ENCODE measurements at places on chromosomes 3 and 15.

DNA sequence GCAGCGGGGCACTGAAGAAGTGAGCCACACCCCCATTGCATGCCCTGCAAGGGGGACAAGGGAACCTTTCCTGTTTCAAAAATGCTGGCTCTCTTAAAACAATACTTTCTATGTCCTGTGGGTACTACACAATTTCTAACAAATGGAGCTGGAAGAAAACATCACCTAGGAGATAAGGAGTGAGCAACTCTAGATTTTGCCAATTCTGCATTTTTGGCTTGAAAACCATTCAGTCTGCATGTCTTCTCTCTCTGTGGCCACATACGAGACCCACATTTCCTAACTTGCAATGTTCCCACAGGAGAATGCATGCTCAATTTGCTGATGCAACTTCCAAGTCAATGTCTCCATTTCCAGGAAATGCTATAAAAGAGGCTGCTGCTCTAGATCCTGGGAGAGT lies 662.0 kb downstream of the SQOR start:
- DNase-seq = no peak

DNA sequence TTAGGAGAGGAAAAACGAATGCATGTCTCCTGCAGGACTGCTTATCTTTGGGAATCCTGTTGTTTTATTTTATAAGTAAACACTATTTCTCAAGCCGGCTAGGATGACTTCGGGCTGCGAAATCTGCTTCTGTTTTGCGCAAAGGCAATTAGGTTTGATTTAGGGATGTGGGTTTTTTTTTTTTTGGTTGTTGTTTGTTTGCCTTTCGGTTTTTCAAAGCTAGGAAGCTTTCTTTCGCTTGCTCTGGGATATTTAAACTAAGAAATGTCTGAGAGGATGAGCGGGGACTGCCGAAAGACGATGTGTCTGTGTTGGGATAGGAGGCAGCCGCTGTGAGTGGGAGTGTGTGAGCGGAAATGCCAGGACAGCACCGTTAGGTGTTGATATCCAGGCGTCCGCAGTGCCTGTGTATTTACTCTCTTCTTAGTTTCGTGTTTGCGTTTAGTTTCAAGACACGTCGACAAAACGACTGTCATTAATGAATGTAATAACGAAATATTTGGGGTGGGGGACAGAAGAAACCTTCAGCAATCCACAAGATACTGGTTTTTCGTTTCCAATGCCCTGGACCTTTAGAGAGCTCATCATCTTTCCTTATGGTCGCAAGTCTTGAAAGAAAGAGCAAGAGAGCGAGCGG lies 604 bp downstream of the ISL2 start:
- no peak for DNase-seq

DNA sequence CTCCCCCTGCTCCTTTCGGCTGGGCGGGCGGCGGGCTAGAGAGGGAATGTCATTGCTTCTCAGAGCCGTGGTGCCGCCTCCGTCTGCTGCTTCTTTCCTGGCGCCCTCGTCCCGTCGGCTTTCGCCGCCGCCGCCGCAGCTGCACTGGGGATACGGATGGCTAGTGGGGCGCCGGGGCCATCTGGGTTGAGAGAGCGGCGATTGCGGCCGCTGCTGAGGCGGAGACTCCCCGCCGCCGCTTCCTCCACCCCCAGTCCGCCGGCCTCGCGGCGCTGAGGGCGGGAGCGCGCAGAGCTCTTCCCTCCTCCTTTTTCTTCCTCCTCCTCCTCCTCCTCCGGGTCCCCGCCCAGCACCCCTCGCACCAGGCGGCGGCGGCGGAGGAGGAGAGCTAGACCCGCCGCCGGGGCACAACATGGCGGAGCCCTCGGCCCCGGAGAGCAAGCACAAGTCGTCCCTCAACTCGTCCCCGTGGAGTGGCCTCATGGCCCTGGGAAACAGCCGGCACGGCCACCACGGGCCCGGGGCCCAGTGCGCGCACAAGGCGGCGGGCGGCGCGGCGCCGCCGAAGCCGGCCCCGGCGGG lies at the start of gene STT3B:
Gene STT3B, plus strand, starts transcription at position 339 of the 582 bp plus-strand sequence. Its CDS starts 74 bp downstream, at position 413.
- peak; percentile 92 for DNase-seq

DNA sequence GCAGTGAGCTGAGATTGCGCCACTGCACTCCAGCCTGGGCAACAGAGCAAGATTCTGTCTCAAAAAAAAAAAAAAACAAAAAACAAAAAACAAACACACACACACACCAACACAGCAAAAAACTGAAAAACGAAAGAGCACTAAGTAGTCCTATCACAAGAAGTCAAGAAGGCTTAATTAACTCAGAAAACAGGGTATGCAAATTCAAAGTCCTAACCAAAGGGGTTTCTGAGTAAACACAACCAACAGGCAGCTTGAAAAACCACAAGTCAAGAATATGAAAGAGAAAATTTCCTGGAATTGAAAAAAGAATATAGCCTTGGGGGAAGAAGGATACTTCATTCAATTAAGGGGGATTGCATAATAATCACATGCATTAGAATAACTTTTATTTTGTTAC lies 37.7 kb upstream of the PARP14 start:
- DNase-seq = no peak

DNA sequence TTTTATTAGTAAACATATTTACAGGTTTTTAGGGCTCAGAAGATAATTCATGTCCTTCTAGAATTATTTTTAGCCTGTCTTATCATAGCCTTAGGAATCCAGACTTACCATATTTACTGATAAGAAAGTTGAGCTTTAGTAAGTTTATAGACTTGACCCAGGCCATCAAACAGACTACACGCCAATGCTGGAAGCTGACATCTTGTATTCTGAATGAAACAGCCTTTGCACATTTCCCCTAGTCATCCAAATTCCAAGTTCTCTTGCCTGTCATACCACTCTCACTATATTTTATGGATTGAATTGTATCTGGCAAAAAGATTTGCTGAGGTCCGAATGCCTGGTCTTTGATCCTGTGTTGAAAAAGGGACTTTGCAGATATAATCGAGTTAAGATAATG lies 58.6 kb downstream of the DRD3 start:
- DNase-seq = no peak

DNA sequence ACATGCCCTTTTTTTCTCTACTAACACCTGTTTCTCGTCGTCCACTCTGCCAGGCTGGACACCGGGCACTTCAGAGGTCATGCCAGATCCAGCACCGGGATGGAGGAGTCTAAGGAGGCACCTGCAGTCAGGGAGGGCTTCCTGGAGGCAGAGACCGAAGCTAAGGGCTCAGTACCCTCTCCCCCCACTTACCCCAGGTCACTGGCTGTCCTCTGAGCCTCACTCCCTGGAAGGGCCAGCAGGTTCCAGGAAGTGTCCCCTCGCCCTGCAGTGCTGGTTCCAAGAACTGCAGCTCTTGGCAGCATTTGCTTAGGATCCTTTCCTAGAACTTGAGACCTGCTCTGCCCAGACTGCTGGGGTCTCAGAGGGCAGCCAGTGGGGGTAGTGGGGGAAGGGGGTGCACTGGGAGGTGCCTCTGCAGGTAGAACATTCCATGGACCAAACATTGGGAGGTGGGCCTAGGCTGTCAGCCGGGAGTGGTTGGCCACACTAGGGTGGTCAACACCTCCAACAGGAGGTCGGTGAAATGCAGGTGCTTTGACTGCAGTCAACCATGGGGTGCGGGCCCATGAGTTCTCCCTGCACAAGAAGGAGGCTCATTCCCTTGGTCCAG lies 11.3 kb downstream of the CISH start:
- DNase-seq = no peak

DNA sequence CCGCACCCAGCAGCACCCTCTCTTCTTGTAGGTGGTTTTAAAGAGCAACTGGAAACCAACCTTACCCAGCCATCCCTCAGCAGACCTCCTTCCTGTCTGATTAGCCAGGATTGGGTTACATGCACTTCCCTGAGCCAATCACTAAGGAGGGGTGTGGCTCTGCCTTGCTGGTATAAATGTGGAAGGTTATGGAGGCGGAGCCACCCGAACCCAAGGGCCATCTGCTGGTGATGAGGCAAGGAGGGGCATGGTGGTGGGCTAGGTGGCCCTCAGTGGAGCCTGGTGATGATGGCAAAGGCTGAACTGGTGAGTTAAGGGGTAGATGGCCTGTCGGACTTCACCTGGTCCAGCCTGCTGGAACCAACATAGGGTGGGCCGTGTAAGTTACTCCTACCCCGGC lies 39.8 kb downstream of the CCDC33 start:
- no peak for DNase-seq

- DNase-seq = no peak
Observed at GRCh38 chr3:26449996-26450395, 172.6 kb upstream of the LRRC3B start.

- DNase-seq = no peak
Observed at GRCh38 chr15:63948971-63949370, 97.3 kb downstream of the DAPK2 start.

DNA sequence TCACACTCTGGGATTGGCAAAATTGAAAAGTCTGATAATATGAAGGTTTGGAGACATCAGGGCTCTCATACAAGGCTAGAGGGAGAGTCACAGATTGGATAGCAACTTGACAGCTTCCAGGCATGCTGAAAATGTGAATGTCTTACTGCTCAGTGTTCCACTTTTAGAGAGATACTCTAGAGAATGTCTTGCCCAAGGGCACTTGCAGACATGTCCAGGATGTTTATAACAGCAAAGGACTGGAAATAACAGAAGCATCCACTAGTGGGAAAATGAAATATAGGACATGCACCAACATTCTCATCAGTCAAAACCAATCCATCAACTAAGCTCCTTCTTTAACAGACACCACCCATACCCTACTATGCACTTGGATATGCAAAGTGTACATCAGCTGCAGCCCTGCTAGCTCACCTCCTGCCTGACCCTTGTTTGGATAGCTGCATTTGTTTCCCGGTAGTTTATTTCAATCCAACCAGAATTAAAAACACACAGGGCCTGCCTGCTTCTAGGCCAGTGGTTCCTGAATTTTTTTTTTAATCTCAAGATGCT lies 101.6 kb upstream of the ARHGEF3 start:
- DNase-seq = no peak

- DNase-seq = no peak
Observed at GRCh38 chr3:3068358-3068881, 41.8 kb downstream of the IL5RA start.

- DNase-seq = no peak
Observed at GRCh38 chr15:63856711-63857460, 23.1 kb upstream of the HERC1 start.

GRCh38 chr3:152269056-152269830 lies 514 bp downstream of the MBNL1 start:
- peak; percentile 91 for DNase-seq
